ENCODE measurements at places on chromosomes 5 and 9.

DNA sequence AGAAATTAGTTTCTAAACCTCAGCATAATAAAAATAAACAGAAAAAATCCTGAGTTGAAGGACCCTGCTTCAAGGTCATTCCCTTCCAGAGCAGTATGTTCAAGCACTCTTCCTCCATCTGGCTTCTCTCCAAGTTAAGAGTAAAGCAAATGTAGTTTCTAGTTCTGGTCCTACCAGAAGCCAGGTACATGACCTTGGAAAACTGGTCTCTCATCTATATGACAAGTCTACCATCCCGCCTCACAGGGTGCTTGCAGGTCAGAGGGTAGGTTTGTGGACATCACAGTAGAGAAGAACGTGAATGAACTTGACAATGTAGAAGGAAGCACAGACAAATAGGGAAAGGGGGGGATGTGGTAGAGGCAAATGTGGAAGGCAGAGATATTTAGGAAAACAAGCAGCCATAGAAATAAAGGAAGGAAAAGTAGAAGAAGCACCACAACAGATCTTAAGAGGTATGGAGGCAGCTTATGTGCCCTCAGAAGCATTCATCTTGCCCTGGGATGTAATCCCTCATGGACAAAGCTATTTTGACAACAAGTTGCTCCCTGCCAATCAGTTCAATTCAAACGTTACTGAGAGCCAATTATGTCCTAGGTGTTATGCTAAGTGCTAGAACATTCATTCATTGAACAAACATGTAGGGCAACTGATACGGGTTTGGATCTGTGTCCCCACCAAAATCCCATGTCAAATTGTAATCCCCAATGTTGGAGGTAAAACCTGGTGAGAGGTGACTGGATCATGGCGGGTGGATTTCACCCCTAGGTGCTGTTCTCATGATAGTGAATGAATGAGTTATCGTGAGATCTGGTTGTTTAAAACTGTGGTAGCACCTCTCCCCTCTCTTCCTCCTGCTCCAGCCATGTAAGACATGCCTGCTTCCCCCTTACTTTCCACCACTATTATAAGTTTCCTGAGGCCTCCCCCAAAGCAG lies 23.7 kb upstream of the CTNNAL1 start:
- DNase-seq: no peak
- H3K4me3 ChIP-seq: no peak overlapping the region
- H3K4me1 ChIP-seq: no peaks in the 10 kb centered on the region
- H3K36me3 ChIP-seq: peaks cover 57% of the 10 kb centered on the region

GRCh38 chr5:78744951-78745534 lies 96.5 kb upstream of the LHFPL2 start:
- H3K4me1 ChIP-seq: no peaks in the 10 kb centered on the region
- DNase-seq: no peak
- H3K27me3 ChIP-seq: no peaks in the 10 kb centered on the region
- no peaks in the 10 kb centered on the region for H3K36me3 ChIP-seq
- H3K4me3 ChIP-seq: no peak overlapping the region
- H3K27ac ChIP-seq: no peak overlapping the region

GRCh38 chr9:70567511-70567910 lies 153.1 kb upstream of the KLF9 start:
- no peaks in the 10 kb centered on the region for H3K27me3 ChIP-seq
- H3K4me1 ChIP-seq: peaks cover 5% of the 10 kb centered on the region
- no peaks in the 10 kb centered on the region for H3K36me3 ChIP-seq
- DNase-seq: no peak

GRCh38 chr5:103472265-103472664 lies 90.3 kb downstream of the NUDT12 start:
- H3K4me3 ChIP-seq: no peak overlapping the region
- no peak for DNase-seq
- no peaks in the 10 kb centered on the region for H3K4me1 ChIP-seq
- H3K27me3 ChIP-seq: no peaks in the 10 kb centered on the region
- no peak overlapping the region for H3K27ac ChIP-seq
- no peaks in the 10 kb centered on the region for H3K36me3 ChIP-seq

GRCh38 chr9:3721096-3721495 lies 195.3 kb upstream of the RFX3 start:
- H3K36me3 ChIP-seq: no peaks in the 10 kb centered on the region
- H3K27ac ChIP-seq: no peak overlapping the region
- no peak overlapping the region for H3K4me3 ChIP-seq
- no peaks in the 10 kb centered on the region for H3K4me1 ChIP-seq

- no peaks in the 10 kb centered on the region for H3K36me3 ChIP-seq
- H3K4me1 ChIP-seq: no peaks in the 10 kb centered on the region
- no peaks in the 10 kb centered on the region for H3K27me3 ChIP-seq
- DNase-seq: no peak
Measured at GRCh38 chr9:109905472-109905871, 125.5 kb downstream of the PALM2AKAP2 start.

DNA sequence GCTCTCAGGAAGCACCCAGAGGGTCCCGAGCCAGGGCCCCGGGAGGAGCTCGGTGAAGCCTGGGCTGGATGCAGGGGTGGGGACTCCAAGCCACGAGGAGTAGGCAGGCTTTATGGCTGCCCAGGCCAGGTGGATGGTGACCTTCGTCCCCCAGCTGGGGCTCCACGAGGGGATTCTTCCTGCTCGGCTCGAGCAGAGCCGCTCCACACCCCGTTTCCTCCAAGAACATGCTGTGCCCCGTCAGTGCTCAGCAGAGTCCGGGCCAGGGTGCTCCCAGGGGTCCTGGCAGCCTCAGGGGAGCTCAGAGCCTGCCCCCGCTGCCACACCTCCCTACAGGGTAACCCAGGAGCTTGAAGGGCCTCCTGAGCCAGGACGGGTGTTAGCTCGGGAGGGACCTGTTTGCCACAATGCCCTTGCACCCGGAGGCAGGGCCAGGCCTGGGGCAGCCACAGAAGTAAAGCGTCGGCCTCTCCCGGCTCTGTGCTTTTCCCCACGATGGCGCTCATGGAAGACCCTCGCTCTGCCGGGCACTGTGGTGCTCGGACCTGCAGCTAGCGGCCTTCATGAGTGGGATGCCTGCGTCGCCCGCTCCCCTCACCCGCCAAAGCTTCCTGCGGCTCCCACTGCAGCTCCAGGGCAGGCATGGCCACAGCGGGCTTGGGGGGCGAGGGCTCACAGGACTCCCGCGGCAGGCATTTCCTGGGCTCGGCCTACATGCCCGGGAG lies 86.8 kb downstream of the KCNT1 start:
- no peaks in the 10 kb centered on the region for H3K4me1 ChIP-seq
- H3K27ac ChIP-seq: no peak overlapping the region
- no peak overlapping the region for H3K4me3 ChIP-seq

- no peak overlapping the region for H3K27ac ChIP-seq
- peaks cover 100% of the 10 kb centered on the region for H3K27me3 ChIP-seq
Measured at GRCh38 chr5:171311322-171312077, 2.5 kb downstream of the TLX3 start.

DNA sequence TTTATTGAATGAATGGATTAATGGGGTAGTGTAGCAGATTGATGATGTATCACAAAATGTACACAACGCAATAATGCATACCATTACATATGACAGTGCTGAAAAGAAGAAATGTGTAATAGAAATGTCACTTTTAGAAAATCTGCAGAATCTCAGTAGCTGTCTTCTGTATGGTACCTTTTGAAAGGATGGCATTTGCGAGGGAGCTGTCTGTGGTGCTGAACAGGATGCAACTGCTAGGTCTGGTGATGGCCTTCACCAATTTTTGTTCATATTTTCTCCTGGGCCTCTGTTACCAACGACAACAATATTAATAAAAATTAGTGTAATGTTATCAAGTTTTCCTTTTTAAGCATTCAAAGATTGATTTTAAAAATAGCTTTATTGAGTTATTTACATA lies 36.2 kb upstream of the OTULIN start:
- DNase-seq: peak; percentile 62
- H3K36me3 ChIP-seq: no peaks in the 10 kb centered on the region
- no peaks in the 10 kb centered on the region for H3K27me3 ChIP-seq
- no peaks in the 10 kb centered on the region for H3K4me1 ChIP-seq
- no peak overlapping the region for H3K27ac ChIP-seq

- H3K27me3 ChIP-seq: no peaks in the 10 kb centered on the region
- H3K4me3 ChIP-seq: no peak overlapping the region
- H3K36me3 ChIP-seq: no peaks in the 10 kb centered on the region
- H3K27ac ChIP-seq: no peak overlapping the region
Measured at GRCh38 chr9:110343551-110343950, 5.9 kb upstream of the TXNDC8 start.

DNA sequence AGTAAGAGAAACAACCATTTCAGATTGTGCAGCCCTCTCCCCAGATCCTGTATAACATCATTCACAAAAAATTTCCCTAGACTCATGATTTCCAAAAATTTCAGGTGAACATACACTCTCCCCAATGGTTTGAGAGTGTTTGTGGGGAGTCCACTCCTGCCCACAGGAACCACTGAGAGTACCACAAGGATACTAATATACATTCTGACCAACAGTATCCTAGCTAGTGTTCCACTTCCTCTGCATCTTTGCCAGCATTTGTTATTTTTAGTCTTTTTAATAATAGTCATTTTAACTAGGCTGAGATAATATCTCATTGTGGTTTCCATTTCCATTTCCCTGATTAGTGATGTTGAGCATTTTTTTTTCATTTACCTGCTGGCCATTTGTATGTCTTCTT lies 155.4 kb downstream of the DTWD2 start:
- no peak overlapping the region for H3K27ac ChIP-seq
- no peak for DNase-seq
- H3K4me3 ChIP-seq: no peak overlapping the region
- no peaks in the 10 kb centered on the region for H3K4me1 ChIP-seq
- no peaks in the 10 kb centered on the region for H3K36me3 ChIP-seq

- H3K27ac ChIP-seq: no peak overlapping the region
- no peak for DNase-seq
- H3K27me3 ChIP-seq: no peaks in the 10 kb centered on the region
- no peaks in the 10 kb centered on the region for H3K36me3 ChIP-seq
- H3K4me3 ChIP-seq: no peak overlapping the region
Measured at GRCh38 chr5:62938927-62939326, 360.3 kb downstream of the LRRC70 start.

- no peaks in the 10 kb centered on the region for H3K27me3 ChIP-seq
- no peaks in the 10 kb centered on the region for H3K4me1 ChIP-seq
- no peak overlapping the region for H3K4me3 ChIP-seq
- no peak for DNase-seq
- no peak overlapping the region for H3K27ac ChIP-seq
Measured at GRCh38 chr9:37953206-37953774, 49.4 kb upstream of the SLC25A51 start.

DNA sequence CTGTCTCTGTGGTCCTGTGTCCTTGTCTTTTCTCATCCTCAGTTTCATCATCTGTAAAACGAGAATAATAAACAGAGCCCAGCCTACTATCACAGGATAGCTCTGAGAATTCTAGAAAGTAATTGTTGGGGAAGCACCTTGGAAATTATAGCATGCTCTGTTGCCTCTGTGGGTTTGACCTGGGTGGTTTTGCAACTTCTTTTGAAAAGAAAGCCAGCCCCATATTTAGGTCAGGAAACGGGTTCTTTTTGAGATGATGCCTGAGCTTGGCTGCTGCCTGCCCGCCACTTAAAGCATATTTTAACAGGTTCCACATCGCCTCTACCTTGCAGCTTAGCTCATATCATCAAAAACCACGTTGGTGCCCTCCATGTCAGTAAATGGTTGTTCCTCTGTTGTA lies 111.1 kb downstream of the TLR4 start:
- H3K36me3 ChIP-seq: no peaks in the 10 kb centered on the region
- no peak overlapping the region for H3K27ac ChIP-seq
- H3K27me3 ChIP-seq: no peaks in the 10 kb centered on the region
- DNase-seq: no peak
- no peaks in the 10 kb centered on the region for H3K4me1 ChIP-seq

DNA sequence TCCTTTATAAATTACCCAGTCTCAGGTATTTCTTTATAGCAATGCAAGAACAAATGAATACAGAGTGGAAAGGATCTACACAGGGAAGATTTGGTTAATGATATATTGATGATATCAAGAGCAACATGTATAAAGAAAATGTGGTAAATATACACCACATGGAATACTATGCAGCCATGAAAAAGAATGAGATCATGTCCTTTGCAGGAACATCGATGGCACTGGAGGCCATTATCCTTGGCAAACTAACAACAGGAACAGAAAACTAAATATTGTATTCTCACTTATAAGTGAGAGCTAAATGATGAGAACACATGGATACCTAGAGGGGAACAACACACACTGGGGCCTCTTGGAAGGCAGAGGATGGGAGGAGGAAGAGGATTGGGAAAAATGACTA lies 19.9 kb upstream of the PUM3 start:
- DNase-seq: no peak
- no peaks in the 10 kb centered on the region for H3K27me3 ChIP-seq
- no peaks in the 10 kb centered on the region for H3K4me1 ChIP-seq
- no peak overlapping the region for H3K27ac ChIP-seq
- no peaks in the 10 kb centered on the region for H3K36me3 ChIP-seq
- no peak overlapping the region for H3K4me3 ChIP-seq

- H3K4me1 ChIP-seq: peaks cover 25% of the 10 kb centered on the region
- no peaks in the 10 kb centered on the region for H3K36me3 ChIP-seq
- H3K27ac ChIP-seq: no peak overlapping the region
- no peak for DNase-seq
- H3K27me3 ChIP-seq: peaks cover 11% of the 10 kb centered on the region
Measured at GRCh38 chr9:35842795-35843194, 13.8 kb downstream of the TMEM8B start.

GRCh38 chr9:115746496-115746895 lies 407.1 kb upstream of the PAPPA start:
- H3K4me1 ChIP-seq: no peaks in the 10 kb centered on the region
- no peak overlapping the region for H3K27ac ChIP-seq
- no peak overlapping the region for H3K4me3 ChIP-seq
- H3K27me3 ChIP-seq: no peaks in the 10 kb centered on the region
- H3K36me3 ChIP-seq: no peaks in the 10 kb centered on the region
- no peak for DNase-seq

DNA sequence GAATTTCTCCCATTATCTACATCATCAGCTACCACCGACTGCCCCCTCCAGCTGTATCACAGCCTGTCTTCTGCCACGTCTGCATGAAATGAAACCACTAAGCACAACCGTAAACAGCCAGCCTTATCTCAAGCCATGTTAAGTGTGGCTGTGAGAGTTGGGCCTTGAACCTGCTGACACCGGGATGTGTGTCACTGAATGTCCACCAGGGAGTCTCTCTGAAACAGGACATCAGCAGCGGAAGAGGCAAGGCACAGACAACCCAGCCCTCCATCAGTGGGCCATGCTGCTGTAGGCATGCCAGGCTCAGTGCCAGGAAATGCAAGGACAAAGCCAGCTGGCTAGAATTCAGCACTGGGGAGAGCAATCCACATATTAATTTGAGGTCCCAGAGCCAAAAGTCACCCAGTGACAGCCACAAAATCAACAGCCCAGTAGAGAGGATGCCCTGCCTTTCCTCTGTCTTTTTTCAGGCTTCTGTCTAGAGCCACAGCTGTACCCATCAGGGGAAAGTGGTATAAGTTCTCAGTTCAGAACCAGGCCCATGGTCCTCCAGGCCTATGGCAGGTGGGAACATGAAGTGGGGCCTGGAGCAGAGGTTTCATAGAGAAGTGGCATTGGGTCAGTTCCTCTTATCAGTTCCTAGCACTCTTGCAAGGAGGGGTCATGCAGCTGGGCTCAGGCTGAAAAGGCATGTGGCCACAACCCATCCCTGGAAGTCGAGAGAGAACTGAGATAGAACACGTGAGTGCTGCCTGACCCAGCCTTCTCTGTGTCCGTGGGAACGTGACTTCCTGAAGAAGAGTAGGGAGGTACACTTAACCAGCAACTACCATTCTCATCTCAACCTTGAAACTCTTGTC lies 199.4 kb downstream of the ESM1 start:
- no peak overlapping the region for H3K4me3 ChIP-seq
- H3K36me3 ChIP-seq: no peaks in the 10 kb centered on the region
- H3K27ac ChIP-seq: no peak overlapping the region
- H3K4me1 ChIP-seq: no peaks in the 10 kb centered on the region
- no peaks in the 10 kb centered on the region for H3K27me3 ChIP-seq
